ENCODE measurements at places on chromosomes 12 and 14.

GRCh38 chr14:33938131-33938949 lies 12.5 kb downstream of the EGLN3 start:
- no peak for DNase-seq

GRCh38 chr14:104106471-104106991 lies 21.0 kb downstream of the ASPG start:
- DNase-seq, result no peak

DNA sequence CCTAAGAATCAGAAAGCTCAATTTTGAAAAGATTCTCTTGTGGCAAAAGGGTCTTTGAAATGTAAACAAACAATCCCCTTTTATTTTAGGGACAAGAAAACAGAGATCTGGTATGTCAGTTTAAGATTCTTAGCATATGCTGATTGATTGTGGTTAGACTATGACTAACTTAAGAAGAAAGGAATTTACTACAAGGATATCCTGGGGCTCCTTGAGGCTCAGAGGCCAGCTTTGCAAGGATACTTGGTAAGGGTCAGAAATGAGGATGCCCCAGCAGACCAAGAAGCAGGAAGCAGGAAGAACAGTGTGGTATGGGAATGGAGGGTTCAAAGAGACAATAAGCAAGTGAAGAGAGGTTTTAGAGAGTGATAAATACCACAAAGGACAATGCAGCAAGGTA lies 474.6 kb downstream of the ETNK1 start:
- no peak for DNase-seq

- no peak for DNase-seq
Observed at GRCh38 chr12:57415088-57415487, 15.8 kb downstream of the R3HDM2 start.

- DNase-seq, result no peak
Observed at GRCh38 chr12:32183650-32184049, 77.0 kb downstream of the BICD1 start.

GRCh38 chr14:90578283-90578985 lies 181.6 kb downstream of the CALM1 start:
- no peak for DNase-seq

GRCh38 chr14:99539491-99539890 lies 58.3 kb downstream of the CCNK start:
- DNase-seq, result no peak

- no peak for DNase-seq
Observed at GRCh38 chr12:68480526-68480925, 130.2 kb upstream of the RAP1B start.

GRCh38 chr12:34108967-34109366 lies 86.7 kb downstream of the ALG10 start:
- DNase-seq, result no peak

GRCh38 chr12:49776413-49776812 lies 35.1 kb downstream of the TMBIM6 start:
- peak; percentile 36 for DNase-seq

GRCh38 chr12:132363661-132364347 lies 34.4 kb upstream of the GALNT9 start:
- no peak for DNase-seq

- no peak for DNase-seq
Observed at GRCh38 chr12:7750350-7750749, 3.2 kb upstream of the CLEC4C start.

GRCh38 chr12:66187821-66188220 lies 1.2 kb upstream of the IRAK3 start:
- DNase-seq, result no peak

DNA sequence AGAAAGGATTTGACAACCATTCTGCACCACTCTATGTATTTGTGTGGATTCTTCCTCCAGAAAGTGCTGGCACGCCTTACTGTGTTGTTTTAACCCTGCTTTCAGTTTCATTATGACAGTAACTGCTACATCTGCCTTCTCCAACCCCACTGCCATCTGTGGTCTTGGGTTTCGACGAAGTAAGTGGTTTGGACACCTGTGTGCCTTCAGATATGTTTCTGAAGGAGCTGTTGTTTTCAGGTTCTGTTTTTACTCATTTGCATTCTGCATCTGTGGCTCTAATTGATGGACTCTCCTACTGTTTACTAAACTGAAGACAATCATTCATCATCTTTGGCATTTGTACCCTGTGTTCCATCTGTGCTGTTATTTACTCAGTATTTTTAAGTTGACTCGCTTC lies 4.1 kb downstream of the TSHR start:
- peak; percentile 58 for DNase-seq

DNA sequence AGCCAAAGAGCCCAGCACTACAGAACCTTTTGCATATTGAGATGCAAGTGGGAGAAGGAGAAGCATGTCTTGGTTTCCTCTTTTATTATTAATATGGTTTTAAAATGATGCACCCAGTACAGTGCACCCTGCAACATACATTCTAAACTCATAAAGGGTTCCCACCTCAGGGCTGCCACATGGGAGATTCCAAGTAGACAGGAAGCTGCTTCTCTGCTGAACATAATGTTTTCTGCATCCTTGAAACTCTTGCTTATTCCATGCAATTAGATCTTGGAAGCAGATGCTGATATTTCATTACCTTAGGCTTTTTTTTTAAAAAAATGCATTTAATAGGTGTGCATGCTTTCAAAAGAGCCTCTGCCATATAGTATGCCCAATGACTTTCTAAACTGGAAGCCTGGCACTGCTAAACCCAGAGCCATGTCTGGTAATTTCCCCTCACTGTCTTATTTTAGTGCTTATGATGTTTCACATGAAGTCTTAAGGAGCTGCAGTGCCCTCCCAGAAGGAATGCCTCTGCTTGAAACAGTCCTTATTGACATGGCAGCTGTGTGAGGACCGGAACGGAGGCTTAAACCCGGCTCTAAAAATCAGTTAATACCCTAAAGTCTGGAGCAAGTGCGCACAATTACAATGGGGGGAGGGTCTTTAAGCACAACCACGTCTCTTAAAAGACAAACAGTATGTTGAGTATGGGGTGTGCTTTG lies 2.0 kb upstream of the SIX1 start:
- no peak for DNase-seq

GRCh38 chr14:101192661-101193000 lies 289.1 kb upstream of the RTL1 start:
- DNase-seq, result no peak

DNA sequence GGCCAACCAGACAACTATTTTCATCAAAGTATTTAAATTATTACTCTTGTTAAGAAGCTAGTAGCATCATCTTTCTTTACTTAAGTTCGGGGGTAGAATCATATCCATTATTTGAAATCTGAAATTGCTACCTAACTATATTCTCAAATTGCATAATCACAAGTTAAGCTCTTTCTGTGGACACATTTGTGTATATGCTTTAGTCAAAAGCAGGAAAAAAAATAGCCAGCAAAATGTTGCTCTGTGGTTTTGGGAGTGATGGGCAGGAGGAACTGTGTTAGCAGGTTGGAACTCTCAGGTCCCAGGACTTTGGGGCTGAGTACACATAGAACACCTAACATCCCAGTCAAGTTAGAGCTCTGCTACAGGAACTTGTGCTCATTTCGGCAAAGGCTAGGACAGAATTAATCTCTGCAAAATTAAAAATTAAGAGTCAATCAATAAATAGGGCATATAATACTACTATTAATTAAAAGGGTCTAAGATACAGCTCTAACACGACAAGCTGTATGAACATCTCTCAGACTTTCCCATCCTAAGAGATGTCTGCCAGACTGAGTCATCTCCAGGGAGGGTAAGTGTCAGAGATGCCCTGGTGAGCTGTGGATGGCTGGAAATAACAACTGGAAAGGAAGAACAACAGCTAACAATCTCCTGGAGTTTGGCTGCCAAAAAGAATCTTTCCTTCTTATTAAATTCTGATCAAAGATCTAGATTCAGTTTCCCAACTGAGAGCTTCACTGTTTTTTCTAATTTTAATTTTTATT lies 203.5 kb upstream of the GZMB start:
- no peak for DNase-seq

DNA sequence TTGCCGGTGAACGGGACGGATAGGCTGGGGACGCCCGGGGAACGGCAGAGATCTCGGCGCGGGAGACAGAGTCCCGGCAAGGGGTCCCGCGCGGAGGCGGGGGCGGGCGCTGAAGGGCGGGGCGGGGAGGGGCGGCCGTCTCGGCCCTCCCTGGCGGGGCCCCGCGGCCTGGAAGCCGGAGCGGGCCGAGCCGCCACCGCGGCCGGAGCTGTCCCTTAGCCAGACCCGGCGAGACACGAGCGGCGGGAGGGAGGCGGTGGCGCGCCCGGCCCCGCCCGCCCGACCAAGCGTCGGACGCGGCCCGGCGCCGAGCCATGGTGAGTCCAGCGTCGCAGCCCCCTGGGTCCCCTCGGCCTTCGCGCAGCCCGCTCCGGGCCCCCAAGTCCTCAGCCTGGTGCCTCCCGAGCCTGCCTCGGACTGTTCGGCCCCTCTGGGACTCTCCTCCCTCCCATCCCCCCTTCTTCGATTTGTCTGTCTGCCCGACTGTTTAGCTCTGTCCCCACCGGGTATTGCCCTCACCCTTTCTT lies at the start of gene ARHGEF40:
Gene ARHGEF40 (plus strand): TSS at position 222 of the 527 bp plus-strand sequence. CDS start 93 bp downstream, at position 315.
- no peak for DNase-seq

GRCh38 chr12:14167005-14167628 lies 185.7 kb upstream of the GRIN2B start:
- peak; percentile 22 for DNase-seq

DNA sequence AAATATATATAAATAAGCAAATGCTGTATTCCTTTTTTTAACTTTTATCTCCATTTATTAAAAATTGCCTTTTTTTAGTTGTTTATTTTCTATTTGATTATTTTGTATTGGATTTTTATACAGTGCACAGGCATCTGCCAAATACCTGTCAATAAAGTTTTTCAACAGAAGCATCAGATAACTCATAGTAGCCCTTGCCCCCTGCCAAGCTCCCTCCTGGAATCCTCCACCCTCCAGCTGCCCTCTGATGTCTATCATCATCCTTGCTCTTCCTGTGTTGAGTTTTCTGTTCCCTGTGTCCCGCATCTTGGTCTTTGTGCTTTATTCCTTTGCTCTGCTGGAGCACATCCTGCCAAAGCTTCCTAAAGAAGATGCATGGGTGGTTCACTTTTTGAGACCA lies 16.6 kb downstream of the GLRX5 start:
- DNase-seq, result no peak

DNA sequence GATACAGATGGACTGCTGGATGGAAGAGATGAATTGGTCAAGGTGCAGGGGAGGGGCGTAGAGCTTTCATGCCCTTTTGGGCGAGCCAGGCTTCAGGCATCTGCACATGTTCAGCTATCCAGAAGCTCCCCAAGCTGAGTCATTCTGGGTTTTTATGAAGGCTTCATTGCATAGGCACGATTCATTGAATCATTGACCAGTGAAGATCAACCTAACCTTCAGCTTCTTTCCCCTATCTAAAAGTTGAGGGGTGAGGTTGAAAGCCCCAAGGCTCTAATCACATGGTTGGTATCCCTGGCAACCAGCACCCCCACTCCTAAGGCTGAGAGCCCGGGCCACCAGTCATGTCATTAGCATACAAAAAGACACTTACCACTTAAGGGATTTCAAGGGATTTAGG lies 36.3 kb downstream of the RPS29 start:
- DNase-seq, result no peak

- no peak for DNase-seq
Observed at GRCh38 chr12:2325519-2325918, 272.7 kb downstream of the CACNA1C start.

DNA sequence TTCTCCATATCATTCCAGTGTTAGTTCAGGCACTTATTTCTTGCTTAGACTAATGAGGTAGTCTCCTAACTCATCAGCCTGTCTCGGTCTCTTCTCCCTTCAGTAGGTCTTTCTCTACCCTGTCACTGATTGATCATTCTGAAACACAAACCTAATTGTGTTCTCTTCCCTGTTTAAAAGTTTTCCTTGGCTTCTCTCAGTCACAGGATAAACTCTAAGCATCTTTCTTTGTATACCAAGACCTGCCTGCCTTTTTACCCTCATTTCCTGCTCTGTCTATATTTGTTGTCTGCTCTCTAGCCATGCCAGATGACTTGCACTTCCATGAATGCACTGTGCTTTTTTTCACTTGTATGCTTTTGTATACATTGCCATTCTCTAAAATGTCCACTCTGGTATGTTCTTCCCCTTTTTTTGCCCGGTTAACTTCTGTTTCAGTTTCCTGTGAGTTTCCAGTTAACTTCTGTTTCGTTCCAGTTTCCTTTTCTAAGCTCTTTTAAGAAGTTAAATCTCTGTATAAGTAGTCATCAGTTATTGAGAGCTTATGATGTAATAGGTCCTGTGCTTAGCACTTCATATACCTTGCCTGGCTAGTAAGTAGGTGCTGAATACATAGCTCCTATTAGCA lies 12.8 kb downstream of the DIP2B start:
- no peak for DNase-seq

GRCh38 chr12:43914923-43915468 lies 79.1 kb downstream of the TMEM117 start:
- no peak for DNase-seq

- peak; percentile 47 for DNase-seq
Observed at GRCh38 chr14:21748869-21749303, 75.3 kb upstream of the OR4E1 start.

GRCh38 chr14:36208690-36209278 lies 32.3 kb upstream of the PTCSC3 start:
- no peak for DNase-seq

DNA sequence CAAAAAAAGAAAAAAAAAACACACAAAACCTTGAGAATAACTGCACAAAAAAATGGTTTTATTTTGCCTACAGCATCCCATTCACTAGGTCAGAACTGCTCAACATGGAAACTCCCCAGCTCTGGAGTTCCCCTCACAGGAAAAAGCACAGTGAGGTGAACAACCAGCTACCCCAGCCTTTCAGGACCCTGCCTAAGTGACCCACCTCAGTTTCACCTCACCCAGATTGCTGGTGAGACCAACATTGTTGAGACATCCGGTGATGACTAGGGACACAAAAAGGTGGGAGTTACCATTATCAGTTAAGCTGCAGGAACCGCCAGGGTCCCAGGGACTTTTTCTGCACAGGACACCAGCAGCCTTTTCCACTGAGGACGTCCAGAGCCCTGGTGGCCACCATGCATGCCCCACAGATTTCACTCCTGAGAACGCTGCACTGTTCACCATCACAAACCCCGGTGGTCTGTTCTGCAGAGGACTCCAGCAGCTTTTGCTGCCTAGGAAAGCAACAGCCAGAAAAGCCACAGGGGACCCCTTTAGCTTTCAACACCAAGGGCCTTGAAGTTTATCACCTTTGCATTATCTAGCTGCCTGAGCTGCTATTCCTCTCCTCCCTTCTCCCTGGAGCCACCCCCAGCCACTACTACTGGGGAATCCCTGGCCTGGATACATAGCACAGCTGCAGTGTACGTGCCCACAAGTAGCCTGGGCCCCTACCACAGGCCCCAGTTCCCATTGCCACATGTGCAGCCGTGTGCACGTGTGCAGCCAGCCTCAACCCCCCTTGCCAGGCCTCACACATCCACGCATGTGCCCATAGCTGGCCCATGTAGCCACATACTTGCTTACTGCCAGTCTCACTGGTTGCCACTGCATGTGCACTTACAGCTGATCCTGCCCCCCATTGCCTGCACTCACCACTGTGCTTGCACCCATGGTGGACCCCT lies 62.5 kb upstream of the FAR2 start:
- DNase-seq, result no peak

- no peak for DNase-seq
Observed at GRCh38 chr14:37051153-37051552, 121.3 kb downstream of the SLC25A21 start.
